CD4-positive, alpha-beta T cell (primary cell): ENCODE measurements at places on chromosomes 3 and 15.
A peak's percentile ranks its signal among the peaks of the same experiment; 100 is the strongest.

GRCh38 chr3:106683953-106684620 is 693.2 kb upstream of the CCDC54 start:
- DNase-seq: no peak

- peak; percentile 4 for DNase-seq
These were observed 692 bp downstream of the UBE2E2 start for GRCh38 chr3:23203708-23204330.

DNA sequence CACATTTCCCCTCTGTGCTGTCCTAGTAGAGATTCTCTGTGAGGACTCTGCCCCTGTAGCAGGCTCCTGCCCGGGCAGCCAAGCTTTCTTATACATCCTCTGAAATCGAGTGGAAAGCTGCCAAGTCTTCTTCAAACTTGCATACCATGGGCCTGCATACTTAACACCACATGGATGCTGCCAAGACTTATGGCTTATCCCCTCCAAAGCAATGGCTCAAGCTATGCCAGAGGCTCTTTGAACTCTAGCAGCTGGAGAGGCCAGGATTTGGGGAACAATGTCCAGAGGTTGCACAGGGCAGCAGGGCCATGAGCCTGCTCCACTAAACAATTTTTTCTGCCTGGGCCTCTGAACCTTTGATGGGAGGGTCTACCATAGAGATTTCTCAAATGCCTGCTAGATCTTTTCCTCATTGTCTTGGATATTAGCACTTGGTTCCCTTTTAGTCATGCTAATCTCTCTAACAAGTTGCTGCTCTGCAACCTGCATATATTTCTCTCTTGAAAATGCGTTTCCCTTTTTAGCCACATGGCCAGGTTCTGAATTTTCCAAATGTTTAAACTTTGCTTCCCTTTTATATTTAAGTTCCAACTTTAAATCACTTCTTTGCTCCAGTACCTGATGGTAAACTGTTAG is 6.1 kb upstream of the PLSCR4 start:
- no peak for DNase-seq

GRCh38 chr3:60263191-60263590 is 988.1 kb downstream of the FHIT start:
- no peak for DNase-seq

- no peak for DNase-seq
These were observed 56.5 kb downstream of the LRRC28 start for GRCh38 chr15:99307735-99308134.

GRCh38 chr3:52333869-52334557 is 17.9 kb downstream of the DNAH1 start:
- DNase-seq: no peak

- no peak for DNase-seq
These were observed 82.1 kb downstream of the LINGO1 start for GRCh38 chr15:77550301-77551251.

GRCh38 chr3:147428326-147428725 is 19.2 kb downstream of the ZIC1 start:
- DNase-seq: no peak
